Myometrial cell (primary cell): ENCODE measurements at places on chromosomes 5 and 9. TPM values are rescaled to one million over a fixed set of nuclear protein-coding genes. Genes with fewer than 3 reads are reported as not detected.

Gene PCDHA6
- total RNA-seq, result under 0.01 TPM in 1 of 2 replicates, not detected in the other

Gene LAMC3
- total RNA-seq, result 0.35 TPM in 1 of 2 replicates, not detected in the other

Gene BARHL1
- not detected in 2 replicates for total RNA-seq

Gene BAAT
- total RNA-seq, result not detected in 2 replicates

Gene OTULINL
- 19.9 and 24.5 TPM in 2 replicates for total RNA-seq

Gene RASGEF1C
- total RNA-seq, result not detected in 2 replicates

Gene BTNL8
- not detected in 2 replicates for total RNA-seq

Gene MAMDC2
- 0.35 and 0.86 TPM in 2 replicates for total RNA-seq

Gene PCDH12
- 0.18 and 0.29 TPM in 2 replicates for total RNA-seq

Gene DMRTA1
- under 0.01 TPM in 1 of 2 replicates, not detected in the other for total RNA-seq

Gene PAIP2
- 48.4 and 72.7 TPM in 2 replicates for total RNA-seq

Gene TRIP13
- total RNA-seq, result 48.1 and 51.9 TPM in 2 replicates

Gene TMEM174
- total RNA-seq, result not detected in 2 replicates

Gene PCDHGA9
- total RNA-seq, result 0.86 and 1.9 TPM in 2 replicates

Gene OR1J2
- not detected in 2 replicates for total RNA-seq

Gene GPX3
- 2.7 and 10.1 TPM in 2 replicates for total RNA-seq

Gene EGFL7
- 18.7 and 19.3 TPM in 2 replicates for total RNA-seq

Gene ARL14EPL
- total RNA-seq, result 0.29 TPM in 1 of 2 replicates, not detected in the other

Gene FAM78A
- total RNA-seq, result 0.29 and 0.53 TPM in 2 replicates

Gene CBY3
- not detected in 2 replicates for total RNA-seq

Gene PCDHB10
- total RNA-seq, result 0.58 TPM in 1 of 2 replicates, not detected in the other

Gene SPINK6
- total RNA-seq, result 1.1 TPM in 1 of 2 replicates, not detected in the other

Gene SLC36A3
- total RNA-seq, result not detected in 2 replicates

Gene GRXCR2
- total RNA-seq, result not detected in 2 replicates

Gene EIF4EBP3
- 0.53 and 3.5 TPM in 2 replicates for total RNA-seq

Gene ANXA1
- total RNA-seq, result 1,085 and 1,134 TPM in 2 replicates

Gene TAF1L
- total RNA-seq, result not detected in 2 replicates

Gene MARCOL
- total RNA-seq, result not detected in 2 replicates

Gene TAF11L5
- not detected in 2 replicates for total RNA-seq

Gene MEF2C
- 2.6 and 3.7 TPM in 2 replicates for total RNA-seq

Gene MYOZ3
- not detected in 2 replicates for total RNA-seq

Gene AOPEP
- total RNA-seq, result 23.9 and 46.4 TPM in 2 replicates

Gene SLC12A7
- total RNA-seq, result 5.8 and 8.6 TPM in 2 replicates

Gene SH3RF2
- 0.53 TPM in 1 of 2 replicates, not detected in the other for total RNA-seq
